Activated CD8-positive, alpha-beta memory T cell treated with anti-CD3 and anti-CD28 coated beads, Interleukin-2, amount 50 U/mL, for 4 hours (primary cell): ENCODE measurements at places on chromosomes 3 and 15.
A peak's percentile ranks its signal among the peaks of the same experiment; 100 is the strongest.

- DNase-seq, result no peak
Observed at GRCh38 chr3:46864061-46864881, 1.0 kb upstream of the MYL3 start.

DNA sequence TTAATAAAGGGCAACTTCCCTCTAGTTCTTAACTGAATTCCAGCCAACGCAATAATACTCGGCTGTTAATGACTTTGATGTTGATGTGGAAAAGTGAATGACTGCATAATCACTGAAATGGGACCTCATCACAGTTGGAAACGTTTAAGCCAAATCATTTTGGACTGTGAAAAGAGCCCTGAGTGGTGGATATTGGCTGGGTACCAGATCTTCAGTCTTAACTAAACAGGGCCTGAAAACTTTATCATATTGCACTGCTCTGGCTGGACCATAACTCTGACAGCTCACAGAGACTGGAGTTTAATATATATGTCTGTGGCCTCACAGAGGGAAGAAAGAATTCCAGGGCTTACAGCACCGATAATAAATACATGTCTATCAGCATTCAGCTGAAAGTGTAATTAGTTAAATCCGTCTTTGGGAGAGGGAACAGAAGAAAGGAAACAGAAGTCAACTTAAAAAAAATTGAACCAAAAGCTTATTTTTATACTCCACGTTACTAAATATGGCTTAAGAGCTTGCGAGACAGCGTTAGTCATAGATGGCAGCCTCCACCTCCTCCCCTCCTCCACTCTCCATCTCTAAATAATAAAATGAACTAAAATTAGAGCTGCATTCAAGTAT lies 222.3 kb upstream of the CDIN1 start:
- DNase-seq, result no peak

DNA sequence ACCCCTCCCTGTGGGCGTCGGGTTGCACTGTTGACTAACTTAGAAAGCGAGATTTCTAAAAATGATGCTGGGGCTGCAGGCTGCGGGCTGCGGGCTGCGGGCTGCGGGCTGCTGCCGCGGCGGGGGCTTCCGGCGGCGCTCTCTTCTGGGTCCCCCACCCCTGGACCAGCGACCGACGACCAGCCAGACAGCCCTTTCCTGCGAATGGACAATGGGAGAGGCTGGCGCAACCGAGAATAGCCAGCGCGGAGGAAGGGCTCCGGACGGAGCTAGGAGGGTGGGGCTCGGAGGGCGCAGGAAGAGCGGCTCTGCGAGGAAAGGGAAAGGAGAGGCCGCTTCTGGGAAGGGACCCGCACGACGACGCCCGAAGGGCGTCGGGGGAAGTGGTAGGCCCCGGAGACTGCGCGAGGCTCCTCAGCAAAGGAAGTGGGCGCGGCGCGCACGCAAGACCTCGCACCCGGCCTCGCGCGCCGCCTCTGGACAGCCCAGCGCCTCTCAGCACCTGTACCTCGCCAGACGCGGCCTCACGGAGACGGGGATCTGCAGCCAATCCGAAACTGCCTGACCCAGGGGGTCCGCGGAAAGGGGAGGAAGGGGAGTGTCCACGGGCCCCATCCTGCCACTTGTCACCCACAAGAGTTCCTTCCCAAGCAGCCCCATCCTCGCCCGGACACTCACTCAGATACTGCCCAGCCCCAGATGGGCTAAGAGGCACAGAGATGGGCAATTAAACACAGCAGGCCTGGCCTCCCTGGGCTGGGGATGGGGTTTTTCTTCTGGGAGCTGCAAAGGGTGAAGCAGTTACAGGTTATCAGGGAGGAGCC lies 70.7 kb downstream of the SLC12A8 start:
- DNase-seq, result peak; percentile 63

GRCh38 chr3:142318331-142318730 lies 92.9 kb upstream of the GK5 start:
- no peak for DNase-seq

- DNase-seq, result no peak
Observed at GRCh38 chr3:8650583-8651416, 6.2 kb upstream of the SSUH2 start.

DNA sequence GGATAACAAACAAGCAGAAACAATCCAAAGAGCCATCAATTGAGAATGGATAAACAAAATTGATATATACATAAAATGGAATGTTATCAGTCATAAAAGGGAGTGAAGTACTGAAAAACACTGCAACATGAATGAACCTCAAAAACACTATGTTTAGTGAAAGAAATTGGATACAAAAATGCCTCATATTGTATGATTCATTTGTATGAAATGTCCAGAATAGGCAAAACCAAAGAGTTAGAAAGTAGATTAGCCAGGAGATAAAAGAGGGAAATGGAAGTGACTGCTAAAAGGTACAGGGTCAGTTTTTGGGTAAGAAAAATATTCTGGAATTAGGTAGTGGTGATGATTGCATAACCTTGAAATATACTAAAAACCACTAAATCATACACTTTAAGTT lies 9.8 kb upstream of the SLC25A36 start:
- DNase-seq, result no peak

DNA sequence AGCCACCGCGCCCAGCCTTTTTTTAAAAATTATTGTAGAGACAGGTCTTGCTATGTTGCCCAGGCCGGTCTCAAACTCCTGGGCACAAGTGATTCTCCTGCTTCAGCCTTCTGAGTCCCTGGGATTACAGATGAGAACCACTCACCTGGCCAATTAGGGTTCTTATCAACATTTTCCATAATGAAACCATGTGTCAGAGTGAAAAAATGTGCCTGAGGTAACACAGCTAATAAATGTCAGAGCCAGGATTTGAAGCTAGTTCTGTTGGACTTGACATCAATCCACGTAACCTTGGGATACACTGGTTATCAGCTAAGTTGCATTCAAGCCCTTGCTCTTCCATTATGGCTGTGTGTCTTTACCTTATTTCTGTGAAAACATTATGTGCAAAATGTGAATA lies 29.1 kb downstream of the CHST14 start:
- no peak for DNase-seq

DNA sequence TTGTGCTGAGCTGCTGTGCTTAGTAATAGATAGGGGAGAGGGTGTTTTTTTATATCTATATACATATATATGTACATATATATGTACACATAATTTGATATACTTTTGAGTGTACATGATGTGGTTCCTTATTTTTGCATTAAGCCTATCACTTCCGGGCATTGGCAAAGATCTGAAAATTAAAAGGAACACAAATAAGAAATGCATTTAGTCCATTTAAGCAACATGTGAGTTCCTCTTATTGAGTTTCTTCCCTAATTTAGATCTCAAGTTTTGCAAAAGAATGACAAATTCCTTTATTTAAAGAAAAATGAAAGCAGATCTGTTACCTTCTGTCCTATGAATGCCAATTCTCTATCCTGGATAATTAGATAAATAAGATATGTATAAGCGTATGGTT lies 435.1 kb downstream of the LPP start:
- DNase-seq, result no peak

GRCh38 chr15:88740356-88740755 lies 62.9 kb upstream of the ACAN start:
- no peak for DNase-seq

- no peak for DNase-seq
Observed at GRCh38 chr3:29978036-29978435, 628.4 kb upstream of the TGFBR2 start.

GRCh38 chr3:173273838-173274237 lies 123.7 kb upstream of the NLGN1 start:
- DNase-seq, result no peak
